ENCODE measurements at places on chromosomes 2 and 18. TPM values are rescaled to one million over a fixed set of nuclear protein-coding genes. Genes with fewer than 3 reads are reported as not detected.

The APCDD1 gene
- polyA plus RNA-seq: 2.8 TPM

The PUS10 gene
- 3.7 TPM for polyA plus RNA-seq

The FAHD2A gene
- 11.4 TPM for polyA plus RNA-seq

The RESP18 gene
- polyA plus RNA-seq: not detected

The ACADL gene
- not detected for polyA plus RNA-seq

The SULT6B1 gene
- not detected for polyA plus RNA-seq

The SCN9A gene
- not detected for polyA plus RNA-seq

The LRRTM1 gene
- not detected for polyA plus RNA-seq

The ATP6V1C2 gene
- 3.9 TPM for polyA plus RNA-seq

The PTH2R gene
- 0.09 TPM for polyA plus RNA-seq

The PRSS56 gene
- polyA plus RNA-seq: not detected

The PLCL1 gene
- not detected for polyA plus RNA-seq

The KCMF1 gene
- polyA plus RNA-seq: 24.2 TPM

The ELMOD3 gene
- 18.1 TPM for polyA plus RNA-seq

The ZSCAN30 gene
- polyA plus RNA-seq: 4.5 TPM

The SATB2 gene
- not detected for polyA plus RNA-seq

The SERPINB3 gene
- not detected for polyA plus RNA-seq

The IFIH1 gene
- polyA plus RNA-seq: 30.6 TPM

The ARHGAP25 gene
- polyA plus RNA-seq: 45.1 TPM

The ANTXR1 gene
- not detected for polyA plus RNA-seq

All from naive B cell (primary cell).